CD4-positive, alpha-beta memory T cell (primary cell): ENCODE measurements at places on chromosomes 3 and 15. TPM values are rescaled to one million over a fixed set of nuclear protein-coding genes. Genes with fewer than 3 reads are reported as not detected.

GRCh38 chr3:69460034-69460433 is 74.1 kb upstream of the FRMD4B start:
- DNase-seq: no peak
- H3K36me3 ChIP-seq: no peaks in the 10 kb centered on the region
- no peaks in the 10 kb centered on the region for H3K27me3 ChIP-seq
- no peak overlapping the region for H3K4me3 ChIP-seq

GOLGA8R gene
- 4.2 TPM for total RNA-seq

- no peaks in the 10 kb centered on the region for H3K4me1 ChIP-seq
- DNase-seq: no peak
- no peak overlapping the region for H3K27ac ChIP-seq
- H3K27me3 ChIP-seq: no peaks in the 10 kb centered on the region
- no peaks in the 10 kb centered on the region for H3K36me3 ChIP-seq
These were observed 651.2 kb downstream of the DIPK2A start for GRCh38 chr3:144622845-144623244.

NISCH gene
- total RNA-seq: 189 TPM

GRCh38 chr3:13013994-13014754 is 59.1 kb downstream of the IQSEC1 start:
- H3K27ac ChIP-seq: peak overlapping the region; percentile 99
- no peaks in the 10 kb centered on the region for H3K36me3 ChIP-seq
- H3K4me1 ChIP-seq: peaks cover 76% of the 10 kb centered on the region

DNA sequence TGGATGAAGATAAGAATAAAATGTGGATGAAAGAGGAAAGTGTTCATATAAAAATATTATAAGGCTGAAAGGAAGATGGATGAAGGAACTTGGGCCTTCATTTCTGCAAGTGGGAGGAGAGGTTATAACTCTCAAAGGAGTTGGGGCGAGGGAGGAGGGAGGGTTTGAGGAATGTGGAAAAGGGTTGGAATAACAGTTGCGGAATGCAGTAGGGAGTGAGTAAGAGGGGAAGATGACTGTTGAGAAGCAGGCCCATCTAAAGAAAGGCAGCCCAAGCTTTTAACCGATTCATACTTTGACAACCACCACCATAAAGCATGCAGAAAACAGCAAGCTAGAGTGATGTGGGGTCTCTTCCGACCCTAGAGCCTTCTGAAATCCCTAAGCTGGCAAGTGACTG is 8.3 kb upstream of the TM4SF4 start:
- H3K27ac ChIP-seq: no peak overlapping the region
- DNase-seq: no peak
- H3K36me3 ChIP-seq: no peaks in the 10 kb centered on the region
- no peak overlapping the region for H3K4me3 ChIP-seq

TMCO5A gene
- total RNA-seq: not detected

GRCh38 chr3:25403968-25404367 is 24.1 kb upstream of the RARB start:
- no peak overlapping the region for H3K27ac ChIP-seq
- H3K36me3 ChIP-seq: no peaks in the 10 kb centered on the region
- no peak for DNase-seq
- no peaks in the 10 kb centered on the region for H3K4me1 ChIP-seq
- no peak overlapping the region for H3K4me3 ChIP-seq

- no peaks in the 10 kb centered on the region for H3K36me3 ChIP-seq
- H3K4me1 ChIP-seq: no peaks in the 10 kb centered on the region
- H3K27ac ChIP-seq: no peak overlapping the region
These were observed 838.3 kb downstream of the VGLL3 start for GRCh38 chr3:86152620-86153019.

SNTN gene
- not detected for total RNA-seq

DNA sequence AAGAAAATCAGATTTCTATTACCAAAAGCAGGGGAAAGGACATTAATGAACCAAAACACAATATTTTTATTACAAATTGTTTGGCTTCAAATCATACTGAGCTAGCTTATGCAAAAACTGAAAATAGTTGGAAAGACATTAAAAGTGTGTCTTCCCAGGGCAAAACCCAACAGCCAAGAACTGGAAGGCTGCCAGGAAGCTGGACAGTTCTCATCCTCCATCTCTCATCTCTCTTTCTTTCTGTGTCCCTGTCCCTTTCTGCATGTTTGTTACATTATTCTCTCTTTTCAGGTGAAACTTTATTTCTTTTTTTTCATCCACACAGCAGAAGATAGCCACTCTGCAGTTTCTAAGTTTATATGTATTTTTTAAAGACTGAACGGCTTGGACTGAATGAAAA is 41.1 kb upstream of the SNTN start:
- no peaks in the 10 kb centered on the region for H3K36me3 ChIP-seq
- no peaks in the 10 kb centered on the region for H3K4me1 ChIP-seq
- H3K4me3 ChIP-seq: no peak overlapping the region
- H3K27me3 ChIP-seq: no peaks in the 10 kb centered on the region
- no peak overlapping the region for H3K27ac ChIP-seq
- DNase-seq: no peak

MIX23 gene
- 23.4 TPM for total RNA-seq

- DNase-seq: no peak
- H3K4me1 ChIP-seq: no peaks in the 10 kb centered on the region
- no peaks in the 10 kb centered on the region for H3K27me3 ChIP-seq
- H3K36me3 ChIP-seq: no peaks in the 10 kb centered on the region
- H3K27ac ChIP-seq: no peak overlapping the region
These were observed 53.2 kb downstream of the NIPA2 start for GRCh38 chr15:22891426-22892210.

- H3K36me3 ChIP-seq: no peaks in the 10 kb centered on the region
- H3K27ac ChIP-seq: no peak overlapping the region
- peaks cover 7% of the 10 kb centered on the region for H3K27me3 ChIP-seq
These were observed 1.3 kb upstream of the KCNH8 start for GRCh38 chr3:19146685-19147650.

EPHB1 gene
- total RNA-seq: not detected

DNA sequence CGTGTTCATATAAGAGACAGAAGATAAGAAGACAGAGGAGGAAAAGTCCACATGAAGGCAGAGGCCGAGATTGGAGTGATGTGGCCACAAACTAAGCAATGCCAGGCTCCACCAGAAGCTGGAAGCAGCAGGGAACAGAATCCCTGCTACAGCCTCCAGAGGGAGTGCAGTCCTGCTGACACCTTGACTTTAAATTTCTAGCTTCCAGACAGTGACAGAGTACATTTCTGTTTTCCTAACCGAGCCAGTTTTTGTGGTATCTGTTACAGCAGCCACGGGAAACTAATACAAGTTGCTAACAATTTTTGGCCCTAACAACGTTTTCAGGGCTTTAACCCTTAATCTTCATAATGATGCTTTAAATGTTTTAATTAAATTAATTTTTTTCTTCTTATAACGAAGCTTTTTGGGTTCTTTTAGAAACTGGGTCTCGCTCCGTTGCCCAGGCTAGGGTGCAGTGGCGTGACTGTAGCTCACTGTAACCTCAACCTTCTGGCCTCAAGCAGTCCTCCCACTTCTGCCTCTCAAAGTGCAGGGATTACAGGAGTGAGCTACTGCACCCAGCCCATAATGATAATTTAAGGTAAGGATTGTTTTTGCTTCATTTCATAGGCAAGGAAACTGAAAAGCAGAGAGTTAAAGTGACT is 202.3 kb upstream of the PROK2 start:
- no peaks in the 10 kb centered on the region for H3K27me3 ChIP-seq
- H3K4me3 ChIP-seq: no peak overlapping the region
- no peak overlapping the region for H3K27ac ChIP-seq
- peaks cover 11% of the 10 kb centered on the region for H3K4me1 ChIP-seq
- DNase-seq: no peak
- H3K36me3 ChIP-seq: no peaks in the 10 kb centered on the region

OR5K2 gene
- total RNA-seq: not detected

DNA sequence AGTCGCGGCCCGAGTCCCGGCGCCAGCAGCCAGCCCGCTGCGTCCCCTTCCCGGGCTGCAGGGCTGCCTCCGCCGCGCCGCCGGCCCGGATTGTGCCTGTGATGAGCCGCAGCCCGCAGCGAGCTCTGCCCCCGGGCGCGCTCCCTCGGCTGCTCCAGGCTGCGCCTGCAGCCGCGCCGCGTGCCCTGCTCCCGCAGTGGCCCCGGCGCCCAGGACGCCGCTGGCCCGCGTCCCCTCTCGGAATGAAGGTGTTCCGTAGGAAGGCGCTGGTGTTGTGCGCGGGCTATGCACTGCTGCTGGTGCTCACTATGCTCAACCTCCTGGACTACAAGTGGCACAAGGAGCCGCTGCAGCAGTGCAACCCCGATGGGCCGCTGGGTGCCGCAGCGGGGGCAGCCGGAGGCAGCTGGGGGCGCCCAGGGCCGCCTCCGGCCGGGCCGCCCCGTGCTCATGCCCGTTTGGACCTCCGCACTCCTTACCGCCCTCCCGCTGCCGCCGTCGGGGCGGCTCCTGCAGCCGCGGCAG is 1.2 kb downstream of the CHST2 start:
- H3K4me1 ChIP-seq: peaks cover 19% of the 10 kb centered on the region
- H3K27me3 ChIP-seq: no peaks in the 10 kb centered on the region
- H3K36me3 ChIP-seq: no peaks in the 10 kb centered on the region

PLOD2 gene
- total RNA-seq: not detected

GRCh38 chr3:194285850-194286197 is 65.3 kb downstream of the CPN2 start:
- H3K4me1 ChIP-seq: no peaks in the 10 kb centered on the region
- H3K4me3 ChIP-seq: no peak overlapping the region
- no peak for DNase-seq
- no peak overlapping the region for H3K27ac ChIP-seq
- no peaks in the 10 kb centered on the region for H3K36me3 ChIP-seq
